ENCODE measurements at places on chromosomes 16 and 17.

GRCh38 chr16:24041834-24042631 is 206.2 kb downstream of the PRKCB start:
- DNase-seq: peak; percentile 84

DNA sequence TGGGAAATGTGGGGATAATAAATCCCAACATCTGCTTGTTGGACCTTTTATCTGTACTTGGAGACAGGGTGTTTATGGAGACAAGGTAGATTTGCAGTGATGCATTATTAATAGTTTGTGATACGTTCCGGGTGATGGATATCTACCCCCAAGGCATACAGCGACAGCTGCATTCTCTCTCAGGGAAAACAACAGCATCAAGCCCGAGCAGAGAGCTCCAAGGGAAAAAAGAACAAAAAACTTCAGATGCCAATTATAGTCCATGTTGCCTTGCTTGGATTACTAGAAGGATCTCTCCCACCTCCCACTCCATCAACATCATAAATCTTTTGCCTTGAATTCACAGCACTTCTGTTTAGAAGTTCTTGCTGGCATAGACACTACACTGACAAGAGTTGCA is 187.5 kb upstream of the CDH11 start:
- DNase-seq: no peak

DNA sequence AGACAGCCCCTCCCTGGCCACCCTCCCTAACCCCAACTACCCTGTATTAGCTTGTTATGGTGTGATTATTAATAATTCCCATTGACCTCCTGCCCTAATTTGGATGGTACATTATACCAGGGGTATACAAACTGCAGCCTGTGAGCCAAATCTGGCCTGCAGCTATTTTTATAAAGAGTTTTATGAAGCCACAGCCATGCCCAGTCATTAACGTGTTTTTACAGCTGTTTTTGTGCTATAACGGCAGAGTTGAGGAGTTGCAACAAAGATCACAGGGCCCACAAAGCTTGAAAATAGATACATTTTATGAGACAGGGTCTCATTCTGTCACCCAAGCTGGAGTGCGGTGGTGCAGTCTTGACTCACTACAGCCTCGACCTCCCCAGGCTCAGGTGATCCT is 6.0 kb downstream of the METTL22 start:
- no peak for DNase-seq

- no peak for DNase-seq
Measured at GRCh38 chr17:73770115-73770848, 126.0 kb upstream of the SDK2 start.

DNA sequence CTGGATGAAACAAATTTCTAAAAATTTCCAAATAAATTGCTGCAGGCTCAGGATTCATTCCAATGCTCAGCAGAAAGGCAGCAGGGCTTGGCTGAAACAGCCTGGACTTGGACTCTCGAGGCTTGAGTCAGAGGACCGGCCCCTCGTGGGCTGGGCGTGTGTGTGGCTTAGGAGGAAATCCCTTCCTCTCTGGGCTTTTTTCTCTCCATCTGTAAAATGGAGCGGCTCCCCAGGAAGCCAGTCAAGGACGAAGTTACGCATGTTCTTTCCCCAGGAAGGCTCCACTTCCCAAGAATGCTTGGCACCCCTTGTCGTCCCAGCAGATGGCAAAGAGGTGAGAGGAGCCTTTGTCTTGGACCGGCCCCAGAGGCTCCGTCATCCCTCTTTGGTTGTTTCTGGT is 13.5 kb downstream of the SLC46A1 start:
- DNase-seq: no peak

DNA sequence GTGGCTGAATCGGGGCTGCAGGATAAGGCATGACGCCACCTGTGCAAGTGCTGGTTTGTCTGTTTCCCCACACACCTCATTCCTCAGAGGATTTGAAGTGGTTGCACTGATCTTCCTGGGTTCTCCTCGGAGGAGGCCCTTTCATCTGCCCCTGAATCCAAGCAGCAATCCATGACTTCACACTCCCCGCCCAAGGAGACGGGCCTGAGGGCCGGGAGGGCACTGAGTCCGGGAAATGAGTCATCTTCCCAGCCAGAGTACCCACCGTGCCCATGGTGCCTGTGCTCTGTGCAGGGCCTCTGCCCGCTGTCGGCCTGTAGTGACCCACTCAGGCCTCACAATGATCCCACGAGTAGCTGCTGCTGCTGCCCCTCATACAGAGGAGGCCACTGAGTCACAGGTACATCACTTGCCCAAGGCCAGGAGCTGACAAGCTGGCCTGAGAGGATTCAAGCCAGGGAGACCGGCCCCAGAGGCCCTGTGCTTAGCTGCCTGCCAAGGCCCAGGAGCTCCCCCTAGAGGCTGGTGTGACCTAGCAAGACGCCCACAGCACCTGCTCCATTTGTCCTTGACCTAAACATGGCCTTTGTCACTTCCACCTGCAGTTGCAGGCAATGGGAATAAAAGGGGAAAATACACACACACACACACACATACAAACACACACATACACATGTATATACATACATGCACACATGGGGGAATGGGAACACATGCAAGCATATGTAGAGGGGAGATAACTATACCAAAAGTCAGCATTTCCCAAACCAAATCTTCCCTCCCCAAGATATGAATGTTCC is 240.0 kb downstream of the C16orf95 start:
- peak; percentile 13 for DNase-seq

- DNase-seq: no peak
Measured at GRCh38 chr16:68429076-68429854, 19.0 kb downstream of the SMPD3 start.

DNA sequence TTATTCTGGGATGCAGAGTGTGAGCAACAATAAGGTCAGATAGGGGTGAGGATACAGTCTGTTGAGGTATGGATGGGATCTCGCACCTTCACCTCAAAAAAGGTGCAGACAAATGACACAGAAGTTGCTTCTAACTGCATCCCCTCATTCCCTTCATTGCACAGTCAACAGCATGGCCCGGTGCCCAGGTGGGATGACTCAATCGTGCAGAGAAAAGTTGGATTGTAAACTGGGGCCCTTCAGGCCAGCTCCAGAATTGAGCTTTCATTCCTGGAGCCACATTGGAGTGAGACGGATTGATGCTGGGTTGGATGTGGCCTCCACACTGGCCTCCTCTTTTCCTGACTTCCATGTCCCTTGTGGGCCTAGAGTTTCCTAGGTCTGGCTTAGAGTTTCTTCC is 977.4 kb downstream of the KCNJ18 start:
- DNase-seq: no peak

- no peak for DNase-seq
Measured at GRCh38 chr17:80465327-80465974, 11.0 kb downstream of the NPTX1 start.

DNA sequence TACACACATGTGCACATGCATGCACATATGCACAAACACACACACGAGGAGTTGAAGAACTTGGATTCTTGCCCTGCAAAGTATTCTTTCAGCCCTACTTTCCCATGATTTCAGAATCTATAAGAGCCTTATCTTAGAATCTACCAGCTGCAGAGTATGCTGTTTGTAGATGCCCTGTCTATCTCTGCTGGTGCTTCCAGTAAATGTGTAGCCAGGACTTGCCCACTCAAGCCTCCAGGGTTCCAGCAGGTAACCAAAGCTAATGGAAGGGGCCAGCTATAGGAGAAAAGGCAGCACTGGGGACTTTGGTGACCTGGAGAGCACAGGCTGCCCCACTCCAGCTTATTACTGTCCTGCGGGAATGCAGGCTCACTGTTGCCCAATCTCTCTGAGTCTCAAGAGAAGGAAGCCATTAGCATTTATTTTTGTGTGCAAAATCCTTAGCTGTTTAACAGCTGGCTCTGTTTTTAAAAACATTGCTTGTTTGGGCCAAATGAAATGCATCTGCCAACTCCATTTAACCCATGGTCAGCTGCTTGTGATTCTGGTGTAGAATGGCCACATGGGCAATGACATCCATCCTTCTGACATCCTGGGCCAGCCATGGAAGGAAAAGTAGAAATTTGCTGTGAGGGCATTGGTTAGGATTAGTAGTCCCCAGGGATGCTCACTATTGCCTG is 28.6 kb upstream of the XYLT1 start:
- DNase-seq: no peak

GRCh38 chr16:50244140-50244503 is 22.2 kb upstream of the ADCY7 start:
- DNase-seq: no peak

GRCh38 chr17:66963521-66963908 is 992 bp upstream of the CACNG4 start:
- no peak for DNase-seq

GRCh38 chr17:39659279-39660010 is 5.7 kb upstream of the TCAP start:
- no peak for DNase-seq

DNA sequence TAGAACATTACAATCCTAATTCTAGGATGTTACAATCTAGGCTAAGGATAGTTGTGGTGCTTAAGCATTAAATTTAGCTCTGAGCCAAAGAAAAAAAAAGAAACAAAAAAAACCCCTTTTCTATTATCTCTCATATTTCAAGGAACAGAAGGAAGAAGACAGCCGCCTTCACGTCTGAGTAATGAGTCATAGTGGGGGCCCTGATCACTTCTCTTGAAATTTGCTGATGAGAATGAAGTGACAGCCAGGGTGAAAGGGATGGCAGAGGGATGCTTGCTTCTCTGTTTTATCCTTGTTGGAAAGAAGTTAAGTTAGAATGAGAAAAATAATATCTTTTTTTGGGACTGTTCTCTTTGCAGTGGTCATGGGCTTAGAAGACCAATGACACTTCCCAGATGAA is 82.6 kb upstream of the MPHOSPH6 start:
- no peak for DNase-seq

DNA sequence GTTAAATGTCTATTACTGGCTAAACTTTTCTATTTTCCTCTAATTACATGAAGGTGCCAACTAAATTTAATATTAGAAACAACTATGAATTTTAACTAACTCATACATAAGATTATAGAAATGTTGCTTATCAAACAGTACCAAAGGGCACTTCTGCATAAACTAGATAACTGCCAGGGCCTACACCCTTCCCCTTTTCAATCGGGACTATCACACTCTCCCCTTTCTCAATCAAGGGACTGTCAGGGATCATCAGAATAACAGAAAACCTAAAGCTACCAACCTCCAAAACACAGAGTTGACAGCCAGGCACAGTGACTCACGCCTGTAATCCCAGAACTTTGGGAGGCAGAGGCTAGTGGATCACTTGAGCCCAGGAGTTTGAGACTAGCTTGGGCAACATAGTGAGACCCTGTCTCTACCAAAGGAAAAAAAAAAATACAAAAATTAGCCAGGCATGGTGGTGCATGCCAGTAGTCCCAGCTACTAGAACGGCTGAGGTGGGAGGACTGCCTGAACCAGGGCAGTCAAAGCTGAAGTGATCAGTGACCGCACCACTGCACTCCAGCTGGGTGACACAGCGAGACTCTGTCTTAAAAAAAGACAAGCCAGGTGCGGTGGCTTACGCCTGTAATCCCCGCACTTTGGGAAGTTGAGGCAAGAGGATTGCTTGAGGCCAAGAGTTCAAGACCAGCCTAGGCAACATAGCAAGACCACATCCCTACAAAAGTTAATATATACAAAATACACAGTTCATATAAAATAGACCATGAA is 3.2 kb upstream of the PHLPP2 start:
- DNase-seq: no peak

- DNase-seq: peak; percentile 84
Measured at GRCh38 chr17:40322358-40323315, 13.7 kb downstream of the RARA start.

DNA sequence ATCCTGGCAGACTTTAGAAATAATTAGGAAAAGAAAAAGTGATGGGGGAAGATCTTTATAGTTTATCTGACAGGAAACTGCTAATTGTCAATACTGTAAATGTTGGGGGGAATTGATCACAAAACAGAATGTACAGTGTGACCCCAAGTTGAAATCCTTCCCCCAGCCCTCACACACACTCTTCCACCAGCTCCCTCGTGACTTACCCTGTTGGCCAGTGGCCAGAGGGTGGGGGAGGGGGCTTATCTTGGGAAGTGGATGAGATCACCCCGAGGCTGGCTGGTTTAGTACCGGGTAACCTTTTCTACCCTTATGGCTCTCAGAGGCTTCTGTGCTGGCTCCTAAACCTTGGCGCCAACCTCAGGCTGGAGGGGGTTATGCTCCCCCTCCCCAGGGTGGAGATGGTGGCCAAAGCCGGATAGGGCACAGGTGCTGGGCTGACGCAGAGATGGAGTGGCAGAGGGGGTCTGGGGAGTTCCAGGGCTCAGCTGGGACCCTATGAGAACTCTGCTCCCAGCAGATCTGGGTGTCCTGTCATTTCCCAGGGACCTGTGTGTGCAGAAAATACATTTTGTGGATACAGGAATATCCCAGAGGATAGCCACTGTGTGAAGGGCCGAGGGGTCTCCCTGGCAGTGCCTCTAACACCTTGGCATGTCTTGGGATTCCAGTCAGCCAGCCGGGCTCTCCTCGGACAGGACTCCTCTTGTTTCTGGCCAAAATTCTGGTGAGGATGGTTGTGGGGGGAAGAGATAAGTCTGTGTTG is 18.6 kb downstream of the CDH16 start:
- DNase-seq: no peak

DNA sequence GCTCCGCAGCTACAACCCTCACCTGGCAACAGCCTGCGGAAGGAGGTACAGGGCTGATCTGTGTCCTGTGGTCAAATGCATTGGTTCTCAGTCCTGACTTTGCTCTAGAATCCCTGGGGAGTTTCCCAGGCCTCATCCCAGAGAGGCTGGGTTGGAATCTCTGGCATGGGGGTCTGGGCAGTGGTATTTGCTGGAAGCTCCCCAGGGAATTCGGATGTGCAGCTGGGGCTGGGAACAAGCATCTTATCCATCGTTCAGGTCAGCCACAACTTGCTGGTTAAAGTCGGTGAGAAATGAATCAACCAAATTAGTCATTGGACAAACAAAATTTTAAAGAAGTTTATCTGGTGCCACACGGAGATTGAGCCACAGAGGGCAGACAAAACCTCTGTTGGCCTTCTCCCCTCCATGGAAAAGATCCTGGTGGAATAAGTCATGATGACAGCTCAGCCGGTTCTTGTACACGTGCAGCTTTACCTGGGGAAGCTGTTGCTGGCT is 231.2 kb downstream of the FOXL1 start:
- DNase-seq: no peak

DNA sequence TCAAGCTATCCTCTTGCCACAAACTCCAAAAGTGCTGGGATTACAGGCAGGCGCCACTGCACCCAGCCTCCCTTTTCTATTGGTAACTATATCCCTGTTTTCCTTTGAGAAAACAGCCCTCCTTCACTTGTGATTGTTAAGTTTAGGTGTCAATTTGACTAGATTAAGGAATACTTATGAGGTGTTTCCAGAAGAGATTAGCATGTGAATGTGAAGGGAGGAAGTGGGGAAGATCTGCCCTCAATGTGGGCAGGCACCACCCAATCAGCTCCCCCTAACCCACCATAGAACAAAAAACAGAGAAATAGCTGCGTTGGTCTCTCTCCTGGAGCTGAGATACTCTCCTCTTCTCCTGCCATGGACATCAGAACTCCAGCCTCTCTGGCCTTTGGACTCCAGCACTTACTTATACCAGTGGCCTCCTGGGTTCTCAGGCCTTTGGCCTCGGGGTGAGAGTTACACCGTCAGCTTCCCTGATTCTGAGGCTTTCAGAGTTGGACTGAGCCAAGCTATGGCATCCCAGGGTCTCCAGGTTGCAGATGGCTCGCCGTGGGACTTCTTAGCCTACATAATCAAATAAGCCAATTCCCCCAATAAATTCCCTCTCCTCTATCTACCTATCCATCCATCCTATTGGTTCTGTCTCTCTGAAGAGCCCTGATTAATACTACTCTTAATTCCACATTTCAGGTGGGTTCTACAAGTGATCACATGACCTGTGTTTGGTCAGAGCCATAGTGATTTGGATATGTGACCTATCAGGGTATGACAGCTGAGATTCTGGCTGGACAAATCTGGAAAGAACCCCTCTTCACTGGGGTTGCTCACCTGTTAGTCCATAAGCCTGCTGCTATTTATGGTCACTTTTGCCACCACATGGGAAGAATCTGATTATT is 12.0 kb upstream of the STAT3 start:
- no peak for DNase-seq
